ENCODE measurements at places on chromosomes 7 and 10. TPM values are rescaled to one million over a fixed set of nuclear protein-coding genes. Genes with fewer than 3 reads are reported as not detected.

Gene LRRC18
- not detected for total RNA-seq

DNA sequence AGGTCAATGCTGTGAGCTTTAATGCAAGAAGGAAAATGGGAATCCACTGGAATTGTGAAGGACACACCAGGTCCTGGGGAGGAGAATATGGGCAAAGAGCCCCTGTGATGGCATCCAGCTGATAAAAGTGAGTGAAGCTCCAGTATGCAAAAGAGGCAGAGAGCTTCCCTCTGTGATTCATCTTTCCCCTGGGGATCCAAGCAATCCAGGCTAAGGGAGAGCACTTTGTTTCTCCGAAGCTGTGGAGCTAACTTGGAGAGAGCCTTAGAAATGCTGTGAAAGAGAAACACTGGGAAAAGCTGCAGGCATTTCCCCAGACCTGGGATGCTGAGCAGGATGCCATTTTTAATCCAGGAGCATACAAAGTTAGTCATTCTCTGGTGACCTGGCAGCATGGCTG lies 489.5 kb downstream of the SH2D4B start:
- peak; percentile 32 for DNase-seq
- H3K27me3 ChIP-seq: no peaks in the 10 kb centered on the region
- no peak overlapping the region for H3K27ac ChIP-seq
- H3K4me3 ChIP-seq: no peak overlapping the region
- no peaks in the 10 kb centered on the region for H3K4me1 ChIP-seq
- H3K36me3 ChIP-seq: no peaks in the 10 kb centered on the region

GRCh38 chr10:103079100-103079499 lies 114.0 kb downstream of the NT5C2 start:
- no peak overlapping the region for H3K4me3 ChIP-seq
- no peaks in the 10 kb centered on the region for H3K27me3 ChIP-seq
- no peak for DNase-seq
- H3K27ac ChIP-seq: no peak overlapping the region

GRCh38 chr10:119409906-119410305 lies 132.6 kb downstream of the RGS10 start:
- no peak overlapping the region for H3K4me3 ChIP-seq
- no peaks in the 10 kb centered on the region for H3K36me3 ChIP-seq
- DNase-seq: no peak
- H3K27ac ChIP-seq: no peak overlapping the region

GRCh38 chr10:6182454-6183098 lies 20.2 kb upstream of the PFKFB3 start:
- no peak for DNase-seq
- no peak overlapping the region for H3K4me3 ChIP-seq
- peaks cover 9% of the 10 kb centered on the region for H3K36me3 ChIP-seq
- peak overlapping the region; percentile 20 for H3K27ac ChIP-seq
- no peaks in the 10 kb centered on the region for H3K27me3 ChIP-seq

Gene CTAGE6
- total RNA-seq: 1.5 TPM

Gene CLEC2L
- total RNA-seq: not detected

Gene PTN
- not detected for total RNA-seq

- H3K27ac ChIP-seq: no peak overlapping the region
- H3K27me3 ChIP-seq: no peaks in the 10 kb centered on the region
- H3K36me3 ChIP-seq: no peaks in the 10 kb centered on the region
- H3K4me3 ChIP-seq: no peak overlapping the region
Observed at GRCh38 chr10:70911386-70911785, 23.0 kb upstream of the PCBD1 start.

GRCh38 chr10:69130251-69130650 lies 6.3 kb downstream of the VPS26A start:
- H3K4me1 ChIP-seq: peaks cover 32% of the 10 kb centered on the region
- no peak overlapping the region for H3K4me3 ChIP-seq
- H3K27me3 ChIP-seq: no peaks in the 10 kb centered on the region
- peaks cover 23% of the 10 kb centered on the region for H3K36me3 ChIP-seq
- DNase-seq: no peak

Gene FANK1
- 0.38 TPM for total RNA-seq

GRCh38 chr7:29457141-29457561 lies 106.5 kb upstream of the PRR15 start:
- H3K4me3 ChIP-seq: no peak overlapping the region
- DNase-seq: no peak
- H3K4me1 ChIP-seq: no peaks in the 10 kb centered on the region
- no peak overlapping the region for H3K27ac ChIP-seq
- no peaks in the 10 kb centered on the region for H3K27me3 ChIP-seq
